ENCODE measurements at places on chromosomes 1 and 21.

DNA sequence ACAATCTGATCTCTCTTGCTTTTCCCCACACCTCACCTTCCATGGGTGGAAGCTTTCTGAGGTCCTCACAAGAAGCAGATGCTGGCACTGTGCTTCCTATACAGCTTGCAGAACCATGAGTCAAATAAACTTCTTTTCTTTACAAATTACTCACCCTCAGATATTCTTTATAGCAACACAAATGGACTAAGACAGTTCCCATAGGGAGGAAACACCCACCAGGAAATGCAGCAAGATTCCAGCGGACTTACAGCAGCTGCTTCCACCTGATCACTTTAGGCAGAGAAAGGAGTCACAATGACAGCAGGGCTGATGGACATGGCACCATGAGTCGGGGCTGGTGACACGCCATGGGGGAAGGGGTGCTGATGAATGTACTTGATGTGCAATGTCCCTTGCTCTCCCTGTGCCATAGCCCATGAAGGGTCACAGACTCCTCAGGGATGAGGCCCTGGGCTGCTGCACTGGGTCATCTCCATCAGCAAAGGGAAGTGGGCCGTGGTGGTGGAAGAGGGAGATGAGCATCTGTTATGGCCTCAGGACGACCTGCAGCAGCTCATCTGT is 53.9 kb downstream of the PRSS38 start:
- DNase-seq, result no peak

DNA sequence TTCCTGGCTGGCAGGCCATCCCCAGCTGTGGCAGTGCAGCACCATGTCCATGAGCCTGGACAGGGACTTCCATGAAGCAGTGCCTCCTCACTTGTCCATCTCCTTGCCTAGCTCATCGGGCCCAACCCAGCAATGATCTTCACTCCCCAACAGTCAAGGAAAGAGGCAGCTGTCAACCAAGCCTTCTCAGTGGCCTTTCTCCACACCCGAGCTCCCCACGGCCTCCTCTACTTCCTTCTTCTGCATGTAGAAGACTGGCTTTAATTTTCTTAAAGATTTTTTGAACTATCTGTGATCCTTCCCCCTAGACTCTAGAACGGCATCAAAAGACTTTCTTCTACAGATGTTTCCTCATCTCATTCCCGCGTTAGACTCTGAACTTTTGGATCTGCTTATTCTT is 65.5 kb upstream of the COA6 start:
- DNase-seq, result no peak

DNA sequence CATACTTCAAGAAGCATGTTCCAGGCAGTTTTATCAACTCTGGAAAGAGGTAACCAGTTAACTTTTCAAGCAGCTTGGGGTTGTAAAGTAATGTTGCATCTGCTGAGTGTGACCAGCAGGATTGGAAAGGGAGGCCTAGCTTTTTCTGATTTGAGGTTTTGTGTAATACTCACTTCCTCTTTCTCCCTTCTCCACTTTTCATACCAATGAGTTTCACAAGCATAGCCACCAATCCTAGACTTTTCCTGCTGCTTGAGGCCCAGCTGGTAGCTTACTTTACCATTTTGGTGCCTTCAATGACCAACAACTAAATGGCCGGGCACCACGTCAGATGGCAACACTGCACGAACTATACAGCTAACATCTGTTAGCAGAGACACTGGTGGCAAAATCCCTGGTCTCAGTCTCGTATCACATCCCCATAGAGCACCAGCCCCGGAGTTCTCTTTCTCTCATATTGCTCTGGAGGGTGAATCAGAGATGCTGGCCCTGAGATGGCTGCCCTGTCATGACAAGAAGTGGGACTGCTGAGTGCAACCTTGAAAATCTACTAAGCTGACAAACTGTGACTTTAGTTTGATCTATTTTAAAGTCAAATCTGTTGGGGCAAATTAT is 14.8 kb upstream of the GPR88 start:
- no peak for DNase-seq

- DNase-seq, result no peak
Measured at GRCh38 chr1:76857138-76857537, 10.1 kb upstream of the ST6GALNAC5 start.

DNA sequence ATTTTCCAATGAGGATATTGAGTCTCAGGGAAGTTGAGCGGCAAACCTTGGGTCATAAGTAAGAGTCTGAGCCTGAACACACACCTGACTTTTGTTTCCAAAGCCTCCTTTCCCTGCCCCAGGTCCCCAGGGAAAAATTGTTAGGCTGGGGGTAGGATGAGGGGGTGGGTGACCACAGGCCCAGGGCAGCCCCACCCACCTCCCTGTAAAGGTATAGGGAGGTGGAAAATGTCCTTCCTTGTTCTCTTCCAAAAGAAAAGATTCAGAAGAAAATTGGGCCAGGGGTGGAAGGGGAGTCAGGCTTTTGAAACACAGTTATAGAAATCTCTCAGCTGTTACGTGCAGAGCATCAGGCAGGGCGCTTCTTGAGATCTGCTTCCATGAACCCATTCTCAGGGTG is 129.7 kb upstream of the NGF start:
- no peak for DNase-seq

- DNase-seq, result no peak
Measured at GRCh38 chr1:85344256-85344694, 67.8 kb upstream of the BCL10 start.

GRCh38 chr1:6807782-6808181 is 22.5 kb downstream of the CAMTA1 start:
- no peak for DNase-seq

GRCh38 chr1:76303340-76303717 is 228.8 kb downstream of the ST6GALNAC3 start:
- DNase-seq, result no peak

GRCh38 chr21:33290441-33290840 is 24.3 kb downstream of the IL10RB start:
- DNase-seq, result no peak

DNA sequence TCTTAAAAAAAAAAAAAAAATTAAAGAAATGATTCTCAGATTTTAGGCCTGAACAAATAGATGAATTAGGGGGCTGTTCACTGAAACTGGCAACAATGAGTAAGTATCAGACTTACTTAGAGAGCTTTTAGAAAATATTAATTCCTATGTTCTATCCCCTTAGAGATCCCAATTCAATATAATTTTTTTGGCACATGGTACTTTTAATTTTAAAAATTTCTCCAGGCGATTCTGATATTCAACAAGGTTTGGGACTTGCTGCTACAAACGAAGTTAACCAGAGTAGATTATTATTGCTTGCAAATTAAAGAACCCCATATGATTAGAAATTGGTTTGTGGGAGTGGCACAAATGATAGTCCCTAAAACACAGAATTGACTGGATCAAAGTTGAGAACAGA is 11.4 kb downstream of the SCMH1 start:
- DNase-seq, result no peak

DNA sequence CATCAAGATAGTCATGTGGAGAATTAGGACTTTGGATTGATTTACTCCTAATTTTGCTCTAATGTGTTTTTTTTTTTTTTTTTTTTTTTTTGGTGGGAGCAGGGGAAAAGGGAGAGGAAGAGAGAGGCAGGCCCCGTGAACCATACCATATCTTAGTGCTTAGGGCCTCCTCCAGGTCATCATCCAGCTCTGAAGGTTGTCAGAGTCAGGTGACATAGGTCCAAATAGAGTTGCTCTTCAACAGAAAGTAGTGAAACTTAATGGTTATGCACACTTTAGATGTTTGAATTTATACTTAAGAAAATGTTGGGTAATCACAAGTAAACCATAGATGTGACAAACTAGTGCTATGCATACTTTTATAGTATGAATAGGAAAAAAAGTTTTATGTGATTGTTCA is 32.2 kb downstream of the CXADR start:
- DNase-seq, result no peak

DNA sequence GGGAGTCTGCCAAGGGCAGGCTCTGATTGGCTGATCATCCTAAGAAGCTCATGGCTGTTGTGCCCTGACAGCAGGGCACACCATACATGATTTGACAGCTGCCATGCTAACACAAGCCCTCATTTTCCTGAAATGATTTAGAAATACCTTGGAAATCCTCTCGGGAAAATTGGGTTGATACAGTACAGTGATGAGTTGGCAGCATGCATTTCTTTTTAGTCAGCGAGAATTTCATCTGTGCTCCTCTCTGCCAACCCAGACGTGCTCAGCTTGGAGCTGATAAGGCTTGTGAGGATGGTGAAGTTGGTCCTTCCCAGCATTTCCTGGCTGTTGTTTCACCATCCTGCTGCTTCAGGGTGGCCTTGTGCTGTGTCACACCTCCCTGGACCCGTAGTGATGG is 22.6 kb upstream of the KCNQ4 start:
- DNase-seq, result no peak

GRCh38 chr1:26666855-26667254 is 29.0 kb upstream of the ARID1A start:
- DNase-seq, result no peak

GRCh38 chr1:232965124-232965911 is 14.9 kb downstream of the NTPCR start:
- DNase-seq, result no peak

DNA sequence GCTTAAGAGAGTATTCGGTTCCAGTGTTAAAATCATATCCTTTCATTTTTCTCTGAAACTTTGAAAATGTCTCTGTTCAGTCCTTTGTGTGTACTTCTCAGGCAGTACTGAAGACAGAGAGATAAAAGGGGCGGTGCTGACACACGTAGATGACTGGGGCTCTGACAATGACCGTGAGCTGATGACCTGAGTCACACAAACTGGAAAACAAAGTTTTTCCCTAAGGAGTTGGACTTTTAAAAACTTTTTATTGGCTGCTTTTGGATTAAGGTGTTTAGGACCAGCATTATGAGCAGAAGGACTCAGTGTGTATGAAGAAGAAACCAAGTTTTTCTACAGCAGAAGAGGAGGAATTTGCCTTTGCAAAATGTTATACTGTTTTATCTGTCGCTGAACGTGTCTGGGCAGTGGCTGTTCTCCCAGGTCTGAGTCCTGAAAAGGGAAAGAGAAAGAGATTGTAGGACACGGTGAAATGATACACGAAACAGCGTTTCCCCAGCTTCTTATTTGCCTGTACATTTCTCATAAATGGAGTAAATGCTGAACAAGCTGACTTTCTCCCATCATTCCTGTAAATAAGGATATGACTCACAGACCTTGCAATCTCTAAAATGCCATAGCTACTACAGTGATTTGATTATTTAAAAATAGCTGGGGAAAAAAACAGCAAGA is 51.5 kb downstream of the MAP3K7CL start:
- DNase-seq, result no peak

DNA sequence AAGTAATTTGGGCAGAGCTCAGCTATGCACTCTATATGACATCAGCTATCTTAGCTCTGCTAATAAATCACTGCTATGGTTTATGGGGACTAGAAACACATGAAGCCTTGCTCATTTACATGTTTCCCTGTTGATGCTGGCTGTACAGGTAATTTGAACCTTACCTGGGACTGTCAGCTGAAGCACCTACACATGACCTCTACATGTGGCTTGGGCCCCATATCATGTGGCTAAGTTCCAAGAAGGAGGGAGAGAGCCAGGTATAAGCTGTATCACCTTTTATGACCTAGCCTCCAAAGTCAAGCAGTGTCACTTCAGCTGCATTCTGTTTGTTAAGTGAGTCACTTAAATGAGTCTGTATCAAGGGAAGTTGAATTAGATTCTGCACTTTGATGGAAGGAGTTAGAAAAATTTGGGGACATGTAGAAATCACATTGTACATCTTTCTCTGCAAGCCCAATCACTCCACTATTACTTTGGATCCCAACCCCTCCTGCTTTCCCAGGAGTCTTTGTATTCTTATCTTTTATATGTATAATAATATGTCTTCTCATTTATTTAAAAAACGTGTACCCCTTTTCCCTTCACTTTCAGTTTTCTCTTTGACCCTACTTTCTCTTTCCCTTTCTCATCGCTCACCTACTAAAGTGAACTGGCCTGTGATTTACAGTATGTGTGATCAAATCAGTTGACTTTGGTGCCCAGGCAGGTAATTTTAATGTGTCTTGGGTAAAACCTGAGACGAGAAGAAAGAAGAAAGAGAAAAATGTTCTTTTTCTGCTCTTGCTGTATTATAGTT is 53.4 kb upstream of the PRKACB start:
- no peak for DNase-seq

- no peak for DNase-seq
Measured at GRCh38 chr1:204623365-204623893, 62.1 kb downstream of the LRRN2 start.

GRCh38 chr1:76939050-76939816 is 72.0 kb downstream of the ST6GALNAC5 start:
- no peak for DNase-seq

DNA sequence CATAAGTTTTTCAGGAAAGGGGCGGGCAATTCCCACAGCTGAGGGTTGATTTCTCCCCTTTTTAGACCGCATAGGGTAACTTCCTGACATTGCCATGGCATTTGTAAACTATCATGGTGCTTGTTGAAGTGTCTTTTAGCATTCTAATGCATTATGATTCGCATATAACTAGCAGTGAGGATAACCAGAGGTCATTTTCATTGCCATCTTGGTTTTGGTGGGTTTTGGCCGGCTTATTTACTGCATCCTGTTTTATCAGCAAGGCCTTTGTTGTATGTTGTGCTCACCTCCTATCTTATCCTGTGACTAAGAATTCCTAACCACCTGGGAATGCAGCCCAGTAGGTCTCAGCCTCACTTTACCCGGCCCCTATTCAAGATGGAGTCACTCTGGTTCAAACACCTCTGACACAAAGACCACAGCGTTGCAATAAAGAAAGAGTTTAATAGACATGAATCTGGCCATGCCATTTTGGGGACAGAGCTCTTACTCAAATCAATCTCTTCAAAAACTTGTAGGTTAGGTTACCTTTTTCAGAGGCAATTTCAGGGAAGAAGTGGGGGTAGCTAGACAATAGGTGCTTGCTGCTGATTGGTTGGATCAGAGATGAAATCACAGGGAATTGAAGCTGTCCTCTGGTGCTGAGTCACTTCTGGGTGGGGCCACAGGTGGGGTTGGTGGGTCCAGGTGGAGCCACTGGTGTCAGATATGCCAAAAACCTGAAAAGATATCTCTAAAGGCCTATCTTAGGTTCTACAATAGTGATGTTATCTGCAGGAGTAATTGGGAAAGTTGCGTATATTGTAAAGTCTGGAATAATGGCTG is 23.3 kb downstream of the TBX19 start:
- no peak for DNase-seq

DNA sequence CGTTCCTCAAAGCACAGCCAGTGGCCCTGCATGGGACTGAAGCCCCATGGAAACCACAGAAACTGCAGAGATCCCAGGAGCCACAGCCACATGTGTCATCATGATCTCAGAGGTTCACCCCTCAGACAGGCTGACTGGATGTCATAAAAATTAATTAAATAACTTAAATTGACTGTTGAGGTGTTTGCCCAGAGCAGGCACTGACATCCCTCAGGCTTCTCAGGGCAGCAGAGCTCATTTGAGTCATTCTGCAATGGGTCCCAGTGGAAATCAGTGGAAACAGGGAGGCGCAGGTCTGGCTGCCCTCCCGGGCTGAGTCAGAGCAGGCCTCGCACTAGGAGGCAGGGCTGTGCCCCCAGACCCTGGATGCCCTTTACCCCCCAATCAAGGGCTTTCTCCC is 135.1 kb downstream of the CDC7 start:
- DNase-seq, result no peak

- no peak for DNase-seq
Measured at GRCh38 chr1:48841966-48842365, 65.3 kb upstream of the BEND5 start.

- no peak for DNase-seq
Measured at GRCh38 chr1:30955448-30956015, 47.0 kb upstream of the SDC3 start.

- no peak for DNase-seq
Measured at GRCh38 chr21:27423038-27423437, 456.1 kb upstream of the ADAMTS5 start.

GRCh38 chr1:169786974-169787373 is 7.7 kb downstream of the METTL18 start:
- DNase-seq, result no peak
